ENCODE measurements at places on chromosomes 5 and 9. TPM values are rescaled to one million over a fixed set of nuclear protein-coding genes. Genes with fewer than 3 reads are reported as not detected.

The ITK gene
- 0.13 TPM for total RNA-seq

The PGM5 gene
- not detected for total RNA-seq

The TNC gene
- 0.68 TPM for total RNA-seq

The KIF12 gene
- 2.8 TPM for total RNA-seq

The C9orf50 gene
- total RNA-seq = not detected

The NDUFB6 gene
- total RNA-seq = 115 TPM

The OR1J2 gene
- not detected for total RNA-seq

The POLR3G gene
- total RNA-seq = 14.7 TPM

The ZBED3 gene
- 3.1 TPM for total RNA-seq

The FBXL7 gene
- 1.5 TPM for total RNA-seq

The UBLCP1 gene
- total RNA-seq = 33.1 TPM

The NMUR2 gene
- total RNA-seq = 0.09 TPM

The PCDHB2 gene
- total RNA-seq = 3.5 TPM

The TOR1A gene
- total RNA-seq = 59.5 TPM

The XRCC4 gene
- 10.7 TPM for total RNA-seq

The MRRF gene
- 62.9 TPM for total RNA-seq

The CIZ1 gene
- 82.4 TPM for total RNA-seq
